ENCODE measurements at places on chromosomes 4 and X. TPM values are rescaled to one million over a fixed set of nuclear protein-coding genes. Genes with fewer than 3 reads are reported as not detected.

The OTC gene
- not detected for total RNA-seq

The LDB2 gene
- total RNA-seq = not detected

The RAB39B gene
- total RNA-seq = 15.3 TPM

The RRH gene
- total RNA-seq = 0.19 TPM

The SPIN2A gene
- total RNA-seq = 0.45 TPM

The CT47B1 gene
- total RNA-seq = not detected

The DUSP21 gene
- not detected for total RNA-seq

The ARHGAP6 gene
- total RNA-seq = not detected

The CD40LG gene
- 153 TPM for total RNA-seq

- H3K27me3 ChIP-seq = no peaks in the 10 kb centered on the region
- H3K4me3 ChIP-seq = no peak overlapping the region
These were observed 6.3 kb downstream of the MAGED1 start for GRCh38 chrX:51899741-51900140.

DNA sequence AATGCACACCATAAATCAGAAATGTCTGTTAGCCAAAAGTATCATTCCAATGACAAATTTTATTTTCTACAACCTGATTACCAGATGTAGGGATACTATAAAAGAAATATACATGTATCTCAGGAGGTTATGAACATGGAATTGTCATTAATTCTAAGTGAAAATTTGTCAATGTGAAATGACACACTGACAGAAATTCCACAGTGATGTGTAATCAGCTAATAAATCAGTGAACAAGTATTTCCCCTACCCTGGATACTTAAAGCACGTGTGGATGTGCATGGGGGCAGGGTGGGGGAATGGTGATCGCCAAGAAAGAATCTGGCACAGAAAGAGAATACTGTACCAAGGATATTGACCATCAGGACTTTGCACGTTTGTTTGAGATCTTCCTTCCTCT lies 123.6 kb downstream of the SH3RF1 start:
- no peak overlapping the region for H3K27ac ChIP-seq
- peaks cover 6% of the 10 kb centered on the region for H3K27me3 ChIP-seq
- no peaks in the 10 kb centered on the region for H3K36me3 ChIP-seq
- H3K4me3 ChIP-seq = no peak overlapping the region
- no peak for DNase-seq

DNA sequence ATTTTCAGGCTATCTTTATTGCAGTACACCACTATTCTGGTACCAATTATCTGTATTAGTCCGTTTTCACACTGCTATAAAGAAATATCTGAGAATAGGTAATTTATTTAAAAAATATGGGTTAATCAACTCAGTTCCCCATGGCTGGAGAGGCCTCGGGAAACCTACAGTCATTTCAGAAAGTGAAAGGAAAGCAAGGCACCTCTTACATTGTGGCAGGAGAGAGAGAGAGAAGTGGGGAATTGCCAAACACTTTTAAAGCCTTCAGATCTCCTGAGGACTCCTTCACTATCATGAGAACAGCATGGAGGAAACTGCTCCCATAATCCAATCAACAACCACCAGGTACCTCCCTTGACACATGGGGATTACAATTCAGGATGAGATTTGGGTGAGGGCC lies 54.7 kb downstream of the AMER1 start:
- no peaks in the 10 kb centered on the region for H3K36me3 ChIP-seq
- no peak overlapping the region for H3K27ac ChIP-seq
- DNase-seq = no peak
- no peaks in the 10 kb centered on the region for H3K27me3 ChIP-seq
- H3K4me1 ChIP-seq = no peaks in the 10 kb centered on the region
- H3K4me3 ChIP-seq = no peak overlapping the region

DNA sequence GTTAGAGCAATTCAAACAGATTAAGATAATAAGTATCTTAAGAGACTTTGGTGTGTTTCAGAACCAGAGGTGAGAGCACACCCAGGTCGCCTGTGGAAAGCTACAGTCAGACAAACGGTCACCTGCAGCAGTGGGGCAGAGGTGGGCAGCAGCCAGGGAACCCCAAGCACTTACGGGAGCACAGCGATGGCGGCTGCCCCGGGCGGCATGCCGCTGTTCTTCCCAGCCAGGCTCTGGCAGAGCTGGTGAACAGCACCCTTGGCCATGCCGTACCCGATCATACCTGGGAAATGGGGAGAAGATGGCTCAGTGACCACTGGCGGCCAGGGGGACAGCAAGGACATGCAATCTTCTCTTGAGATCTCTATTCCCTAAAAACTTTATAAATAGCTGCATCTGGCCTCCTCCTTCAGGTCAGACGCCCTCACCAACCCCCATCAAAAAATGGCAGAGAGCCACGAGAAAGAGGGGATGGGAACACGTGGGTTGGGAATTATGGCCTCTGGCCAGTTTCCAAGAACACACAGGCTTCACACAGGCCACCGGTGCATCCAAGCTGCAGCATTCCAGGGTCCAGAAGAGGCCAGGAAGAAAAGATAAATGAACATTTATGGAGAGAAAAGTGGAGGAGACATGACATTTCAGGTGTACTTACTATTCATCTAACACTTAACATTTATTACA lies 19.7 kb downstream of the QDPR start:
- peaks cover 8% of the 10 kb centered on the region for H3K4me1 ChIP-seq
- H3K4me3 ChIP-seq = no peak overlapping the region
- DNase-seq = no peak
- H3K36me3 ChIP-seq = peaks cover 24% of the 10 kb centered on the region

DNA sequence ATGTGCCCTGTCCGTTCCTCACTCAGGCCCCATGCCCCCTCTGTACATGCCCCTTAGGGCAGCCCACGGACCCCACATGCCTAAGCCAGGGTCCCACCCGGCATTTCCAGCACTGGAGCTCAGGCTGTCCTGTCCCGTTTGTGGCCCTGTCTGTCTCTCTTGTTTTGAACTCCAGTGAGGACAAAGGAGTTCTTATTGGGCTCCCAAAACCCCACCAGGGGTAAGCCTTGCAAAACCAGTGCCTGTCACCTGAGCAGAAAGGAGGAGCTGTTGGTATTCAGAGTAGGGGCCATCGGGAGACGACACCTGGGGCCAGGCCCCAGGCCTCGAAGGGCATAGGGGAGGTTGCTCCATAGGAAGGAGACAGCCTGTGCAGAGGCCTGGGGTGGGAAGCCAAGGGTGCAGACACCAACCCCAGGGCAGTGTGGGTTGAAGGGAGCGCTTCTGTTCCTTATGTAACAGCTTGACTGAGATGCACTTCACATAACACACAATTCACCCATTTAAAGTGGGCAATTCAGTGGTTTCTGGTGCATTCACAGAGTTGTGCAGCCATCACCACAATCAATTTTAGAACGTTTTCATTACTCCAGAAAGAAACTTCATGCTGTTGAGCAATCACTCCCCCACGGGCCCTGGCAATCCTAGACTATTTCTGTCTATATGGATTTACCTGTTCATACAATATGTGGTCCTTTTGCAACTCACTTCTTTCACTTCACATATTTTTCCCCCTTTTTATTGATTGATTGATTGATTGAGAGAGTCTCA lies 31.7 kb downstream of the MAN2B2 start:
- H3K4me1 ChIP-seq = peaks cover 8% of the 10 kb centered on the region
- no peak overlapping the region for H3K27ac ChIP-seq
- no peaks in the 10 kb centered on the region for H3K27me3 ChIP-seq

DNA sequence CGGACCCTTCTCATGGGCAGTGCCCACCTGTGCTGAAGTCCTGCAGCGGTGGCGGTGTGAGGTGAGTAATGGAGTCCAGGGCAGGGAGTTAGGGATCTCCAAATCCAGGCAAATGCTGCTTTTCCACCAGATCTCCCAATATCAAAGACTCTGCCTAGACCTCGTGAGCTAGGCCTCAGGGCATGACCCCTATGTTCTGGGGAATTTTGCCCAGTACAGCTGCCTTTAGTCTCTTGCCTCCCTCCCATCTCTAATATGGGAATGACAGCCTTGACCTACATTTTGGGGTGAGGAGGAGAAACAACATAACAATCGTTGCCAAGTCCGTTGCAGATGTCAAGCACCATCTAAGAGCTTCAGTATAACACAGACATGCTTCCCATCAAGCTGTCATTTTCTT lies 7.3 kb downstream of the PAK3 start:
- peaks cover 8% of the 10 kb centered on the region for H3K4me1 ChIP-seq
- H3K27ac ChIP-seq = no peak overlapping the region
- H3K4me3 ChIP-seq = no peak overlapping the region
- DNase-seq = no peak
- no peaks in the 10 kb centered on the region for H3K36me3 ChIP-seq

DNA sequence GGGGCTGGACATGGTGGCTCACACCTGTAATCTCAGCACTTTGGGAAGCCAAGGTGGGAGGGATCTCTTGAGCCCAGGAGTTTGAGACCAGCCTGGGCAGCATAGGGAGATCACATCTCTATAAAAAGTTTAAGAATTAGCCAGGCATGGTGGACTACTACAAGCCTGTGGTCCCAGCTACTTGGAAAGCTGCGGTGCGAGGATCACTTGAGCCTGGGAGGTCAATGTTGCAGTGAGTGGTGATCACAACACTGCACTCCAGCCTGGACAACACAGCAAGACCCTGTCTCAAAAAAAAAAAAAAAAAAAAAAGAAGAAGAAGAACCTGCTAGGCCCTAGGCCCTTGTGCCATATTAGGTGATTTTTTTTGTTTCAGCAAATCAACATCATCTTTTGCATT lies 12.2 kb downstream of the SRD5A3 start:
- H3K27ac ChIP-seq = no peak overlapping the region
- no peak for DNase-seq
- no peak overlapping the region for H3K4me3 ChIP-seq
- H3K4me1 ChIP-seq = peaks cover 15% of the 10 kb centered on the region
- H3K27me3 ChIP-seq = no peaks in the 10 kb centered on the region

DNA sequence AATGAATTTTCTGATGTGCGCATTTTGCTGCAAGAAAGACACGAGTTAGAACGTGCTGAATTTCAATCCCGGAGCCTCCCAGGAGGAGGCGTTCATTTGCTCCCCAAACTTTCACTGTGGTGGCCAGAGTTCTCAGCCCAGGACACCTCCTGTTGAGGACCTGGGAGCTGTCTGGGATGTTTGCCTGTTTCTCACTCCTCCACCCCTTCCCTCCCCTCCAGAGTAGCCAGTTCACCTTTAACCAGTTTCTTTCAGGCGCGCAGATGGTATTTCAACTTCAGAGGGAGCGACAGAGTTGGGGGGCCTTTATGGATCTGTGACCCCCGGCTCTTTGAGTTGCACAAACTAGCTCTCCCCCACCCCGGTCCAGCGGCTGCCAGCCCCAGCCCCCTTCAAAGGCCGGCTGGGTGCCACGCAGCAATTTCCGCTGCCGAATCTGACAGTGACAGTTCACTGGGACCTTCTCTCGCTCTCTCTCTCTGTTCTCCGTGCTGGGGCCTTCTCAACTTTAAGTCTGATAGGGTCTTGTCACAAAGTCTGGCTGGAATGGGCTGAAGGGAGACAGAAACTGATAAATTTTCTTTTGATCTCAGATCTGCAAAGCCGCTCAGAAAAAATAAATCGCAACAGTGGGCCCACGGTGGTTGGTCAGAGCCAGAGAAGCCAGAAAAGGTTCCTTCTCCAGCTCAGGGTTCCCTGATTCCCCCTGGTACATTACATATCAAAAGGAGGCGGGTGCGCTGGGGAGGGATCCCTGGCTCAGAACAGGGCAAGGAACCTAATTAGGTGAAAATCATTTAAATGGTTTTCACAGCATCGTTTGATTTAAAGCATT lies 100.0 kb upstream of the STX18 start:
- H3K27me3 ChIP-seq = no peaks in the 10 kb centered on the region
- no peak overlapping the region for H3K4me3 ChIP-seq
- H3K36me3 ChIP-seq = peaks cover 9% of the 10 kb centered on the region
- H3K4me1 ChIP-seq = peaks cover 8% of the 10 kb centered on the region

- no peaks in the 10 kb centered on the region for H3K4me1 ChIP-seq
- no peaks in the 10 kb centered on the region for H3K27me3 ChIP-seq
- DNase-seq = no peak
- H3K4me3 ChIP-seq = no peak overlapping the region
These were observed 803.9 kb upstream of the PCDH10 start for GRCh38 chr4:132344924-132345828.

- H3K27ac ChIP-seq = no peak overlapping the region
- DNase-seq = peak; percentile 33
- no peaks in the 10 kb centered on the region for H3K27me3 ChIP-seq
These were observed 24.3 kb upstream of the GPR34 start for GRCh38 chrX:41664375-41664901.

DNA sequence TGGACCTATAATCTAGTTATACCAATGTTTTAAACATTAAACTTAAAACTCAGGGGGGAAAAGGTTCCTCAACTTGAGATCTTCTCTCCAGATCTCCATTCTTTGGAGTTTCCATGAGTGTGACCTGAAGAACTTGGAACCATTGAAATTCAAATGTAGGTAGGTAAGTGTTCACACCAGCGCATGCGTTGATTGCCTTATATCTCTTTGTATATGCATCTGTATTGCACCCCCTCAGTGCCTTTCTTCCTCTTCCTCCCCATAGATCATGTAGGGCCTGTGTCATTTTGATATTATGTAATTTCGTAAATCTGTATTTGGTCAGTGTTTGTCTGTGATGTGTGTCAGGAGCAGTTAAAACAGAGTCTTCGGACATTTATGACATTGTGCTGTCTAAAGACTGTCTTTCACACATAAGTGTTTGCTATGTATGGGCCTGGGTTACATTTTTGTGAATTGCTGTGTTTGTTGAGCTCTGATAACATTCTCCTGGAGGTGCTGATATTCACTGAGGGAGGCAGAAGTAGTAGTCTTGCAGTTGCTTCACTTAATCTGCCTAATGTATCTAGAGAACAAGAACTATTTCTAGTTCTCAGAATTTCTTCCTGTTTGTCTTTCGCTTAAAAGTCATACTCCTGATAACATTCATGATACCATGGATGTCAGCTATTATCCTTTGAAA lies 126.3 kb downstream of the RAP1GDS1 start:
- no peak overlapping the region for H3K27ac ChIP-seq
- H3K27me3 ChIP-seq = no peaks in the 10 kb centered on the region
- H3K4me1 ChIP-seq = no peaks in the 10 kb centered on the region
- no peak overlapping the region for H3K4me3 ChIP-seq
- no peak for DNase-seq

DNA sequence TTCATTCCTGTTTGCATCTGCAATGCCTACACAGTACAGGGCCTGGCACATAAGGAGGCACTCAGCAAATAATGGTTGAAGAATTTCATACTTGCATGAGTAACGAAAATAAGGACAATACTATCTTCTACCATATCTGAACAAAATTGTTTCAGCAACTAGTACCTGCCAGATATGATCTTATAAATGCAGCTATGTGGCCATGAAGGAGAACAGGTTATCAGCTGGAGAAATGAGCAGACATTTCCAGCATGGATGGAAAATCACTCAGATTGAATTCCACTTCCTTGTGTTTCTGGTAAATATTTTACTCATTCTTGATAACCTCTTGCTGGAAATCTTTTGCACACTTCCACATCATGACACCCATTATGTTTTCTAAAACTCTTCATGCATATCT lies 204.0 kb downstream of the ADAMTS3 start:
- no peak overlapping the region for H3K4me3 ChIP-seq
- no peaks in the 10 kb centered on the region for H3K27me3 ChIP-seq
- H3K4me1 ChIP-seq = no peaks in the 10 kb centered on the region
- no peak overlapping the region for H3K27ac ChIP-seq
- DNase-seq = no peak

GRCh38 chr4:38743866-38744265 lies 38.9 kb downstream of the TLR10 start:
- H3K27me3 ChIP-seq = no peaks in the 10 kb centered on the region
- DNase-seq = no peak
- H3K4me3 ChIP-seq = no peak overlapping the region
- peaks cover 8% of the 10 kb centered on the region for H3K36me3 ChIP-seq
- no peak overlapping the region for H3K27ac ChIP-seq
